T-cell (primary cell): ENCODE measurements at places on chromosomes 3 and 15.

DNA sequence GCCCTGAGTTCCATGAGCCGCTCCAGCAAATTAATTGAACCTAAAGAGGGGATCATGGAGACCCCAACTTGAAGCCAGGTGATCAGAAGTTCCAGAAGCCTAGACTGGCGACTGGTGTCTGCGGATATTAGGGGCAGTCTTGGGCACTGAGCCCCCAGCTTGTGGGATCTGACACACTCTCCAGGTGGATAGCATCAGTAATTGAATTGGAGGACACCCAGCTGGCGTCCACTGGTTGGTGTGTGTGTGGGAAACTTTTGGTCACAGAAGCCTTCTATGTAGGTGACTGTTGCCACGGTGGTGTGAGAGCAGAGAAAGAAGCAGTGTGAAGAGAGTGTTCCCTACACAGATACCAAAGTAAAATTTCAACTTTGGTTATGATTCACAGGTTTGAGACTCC, 106.0 kb upstream of the ADPGK start:
- no peak for DNase-seq

GRCh38 chr15:82124331-82125263, 78.8 kb upstream of the MEX3B start:
- no peak for DNase-seq

- DNase-seq, result no peak
These were observed 584.4 kb upstream of the TBL1XR1 start for GRCh38 chr3:177781686-177782161.

GRCh38 chr15:57476533-57476975, 100.2 kb downstream of the CGNL1 start:
- DNase-seq, result no peak

DNA sequence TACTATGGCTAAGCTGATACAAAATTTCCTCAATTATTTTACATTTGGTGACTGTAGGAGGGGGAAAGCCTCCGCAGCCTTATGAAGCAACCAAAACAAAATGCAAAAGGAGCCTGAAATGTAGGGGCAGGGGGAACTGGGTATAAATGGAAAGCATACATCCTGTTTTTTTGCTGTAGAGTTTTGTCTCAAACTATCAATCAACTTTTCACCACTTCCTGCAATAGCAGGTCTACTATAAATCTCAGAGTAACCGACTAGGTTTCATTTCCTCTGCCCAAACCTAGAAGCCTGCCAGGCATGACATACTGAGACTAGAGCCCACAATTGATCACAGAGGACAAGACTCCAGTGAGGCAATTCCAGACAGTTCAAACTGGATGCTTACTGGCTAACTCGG, 91.3 kb downstream of the SHQ1 start:
- peak; percentile 32 for DNase-seq

DNA sequence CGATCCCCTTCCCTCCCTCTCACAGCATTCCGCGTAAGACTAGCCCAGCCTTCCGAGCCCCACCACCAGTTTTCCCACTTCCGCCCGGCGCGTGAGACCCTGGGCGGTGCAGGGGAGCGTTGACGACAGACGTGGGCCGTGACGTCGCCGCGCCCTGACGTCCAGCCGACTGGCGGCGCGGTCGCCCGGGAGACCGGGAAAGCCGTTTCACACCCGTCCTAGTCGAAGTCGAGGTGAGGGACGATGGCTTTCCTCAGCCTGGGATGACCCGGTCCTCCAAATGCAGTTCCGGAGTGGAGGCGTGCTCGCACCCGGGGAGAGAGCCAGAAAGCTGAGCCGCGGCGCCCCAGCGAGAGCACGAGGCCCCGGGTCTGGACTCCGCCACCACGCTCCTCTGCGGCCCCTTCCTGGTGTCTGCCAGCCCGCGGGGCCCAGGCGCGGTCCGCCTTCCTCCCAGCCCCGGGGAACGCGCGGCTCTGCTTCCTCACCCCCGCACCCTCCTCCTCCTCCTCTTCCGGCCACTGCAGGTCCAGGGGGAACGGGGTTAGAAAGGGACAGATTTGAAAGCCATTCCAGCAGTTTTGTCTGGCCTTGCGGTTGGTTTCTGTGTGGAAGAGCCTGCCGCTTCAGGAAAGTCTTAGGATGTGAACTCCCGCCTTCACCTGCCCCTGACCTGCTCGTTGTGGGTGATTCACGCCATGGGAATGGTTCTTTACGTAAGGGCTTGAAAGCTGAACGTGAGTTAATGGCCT, at the start of gene LEKR1:
Gene LEKR1 (plus strand): TSS at position 210 of the 752 bp plus-strand sequence. CDS start 2,977 bp downstream, outside the sequence.
- peak; percentile 52 for DNase-seq

GRCh38 chr3:32424581-32425250, 33.1 kb downstream of the CMTM7 start:
- DNase-seq, result no peak

- no peak for DNase-seq
These were observed 259.1 kb upstream of the TPM1 start for GRCh38 chr15:62783303-62783957.
